ENCODE measurements at places on chromosomes 6 and 20.

GRCh38 chr6:129694036-129694435 lies 15.9 kb downstream of the ARHGAP18 start:
- no peak for DNase-seq

DNA sequence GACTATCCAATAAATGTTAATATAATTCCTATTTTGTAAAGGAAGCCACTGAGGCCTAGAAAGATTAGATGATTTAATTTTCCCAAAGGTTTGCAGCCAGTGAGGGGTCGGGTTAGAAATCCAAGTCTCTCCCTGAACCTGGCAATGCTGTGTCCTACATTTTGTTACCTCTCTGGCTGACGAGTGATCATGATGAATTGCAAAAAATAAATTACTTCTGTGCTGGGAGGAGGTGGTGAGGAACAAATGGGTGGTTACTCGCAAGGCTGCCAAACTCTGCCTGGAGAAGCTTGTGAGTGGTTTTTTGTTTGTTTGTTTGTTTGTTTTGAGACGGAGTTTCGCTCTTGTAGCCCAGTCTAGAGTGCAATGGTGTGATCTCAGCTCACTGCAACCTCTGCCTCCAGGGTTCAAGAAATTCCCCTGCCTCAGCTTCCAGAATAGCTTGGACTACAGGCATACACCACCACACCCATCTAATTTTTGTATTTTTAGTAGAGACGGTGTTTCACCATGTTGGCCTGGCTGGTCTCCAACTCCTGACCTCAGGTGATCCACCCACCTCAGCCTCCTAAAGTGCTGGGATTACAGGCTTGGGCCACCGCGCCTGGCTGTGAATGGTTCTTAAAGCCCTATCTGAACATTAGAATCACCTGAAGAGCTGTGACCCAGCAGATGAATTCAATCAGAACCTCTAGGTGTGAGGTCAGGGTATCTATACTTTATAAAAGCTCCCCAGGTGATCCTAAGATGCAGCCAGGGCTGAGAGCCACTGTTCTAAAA lies 20.2 kb upstream of the TBC1D7 start:
- DNase-seq = no peak

GRCh38 chr6:111861431-111861885 lies 11.8 kb downstream of the FYN start:
- DNase-seq = no peak

DNA sequence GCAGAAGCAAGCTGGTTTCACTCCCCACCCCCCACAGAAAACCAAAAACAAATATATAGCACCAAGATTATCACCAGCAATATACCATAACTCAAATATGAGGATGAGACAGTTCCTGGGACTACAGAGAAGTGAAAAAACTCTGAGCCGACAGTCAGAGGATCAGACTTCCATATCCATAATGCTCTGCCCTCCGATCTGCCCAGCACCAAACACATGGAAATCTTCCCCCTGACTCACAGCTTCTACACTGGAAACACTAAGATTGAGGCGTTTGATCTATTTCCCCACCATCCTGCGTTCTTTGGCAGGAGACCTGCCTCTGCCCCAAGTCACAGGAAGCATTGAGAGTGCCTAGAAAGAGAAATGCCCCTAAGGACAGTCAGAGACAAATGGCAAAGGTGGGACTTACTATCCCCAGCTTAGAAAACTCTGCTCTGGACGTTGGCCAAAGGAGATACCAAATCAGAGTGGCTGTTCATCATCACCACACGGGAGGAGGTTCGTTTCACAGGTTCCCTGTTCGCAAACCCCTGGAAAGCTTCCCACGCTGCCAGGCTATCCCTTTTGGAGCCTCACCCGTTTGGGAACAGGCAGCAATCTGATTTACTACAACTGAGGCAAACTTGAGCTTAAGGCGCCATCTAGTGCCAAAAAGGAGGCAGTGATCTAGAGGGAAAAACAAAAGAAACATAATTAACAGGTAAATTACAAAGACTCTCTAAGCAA lies 48.7 kb upstream of the SRSF6 start:
- DNase-seq = peak; percentile 61

- no peak for DNase-seq
These were observed 495.7 kb upstream of the JARID2 start for GRCh38 chr6:14750059-14750661.

DNA sequence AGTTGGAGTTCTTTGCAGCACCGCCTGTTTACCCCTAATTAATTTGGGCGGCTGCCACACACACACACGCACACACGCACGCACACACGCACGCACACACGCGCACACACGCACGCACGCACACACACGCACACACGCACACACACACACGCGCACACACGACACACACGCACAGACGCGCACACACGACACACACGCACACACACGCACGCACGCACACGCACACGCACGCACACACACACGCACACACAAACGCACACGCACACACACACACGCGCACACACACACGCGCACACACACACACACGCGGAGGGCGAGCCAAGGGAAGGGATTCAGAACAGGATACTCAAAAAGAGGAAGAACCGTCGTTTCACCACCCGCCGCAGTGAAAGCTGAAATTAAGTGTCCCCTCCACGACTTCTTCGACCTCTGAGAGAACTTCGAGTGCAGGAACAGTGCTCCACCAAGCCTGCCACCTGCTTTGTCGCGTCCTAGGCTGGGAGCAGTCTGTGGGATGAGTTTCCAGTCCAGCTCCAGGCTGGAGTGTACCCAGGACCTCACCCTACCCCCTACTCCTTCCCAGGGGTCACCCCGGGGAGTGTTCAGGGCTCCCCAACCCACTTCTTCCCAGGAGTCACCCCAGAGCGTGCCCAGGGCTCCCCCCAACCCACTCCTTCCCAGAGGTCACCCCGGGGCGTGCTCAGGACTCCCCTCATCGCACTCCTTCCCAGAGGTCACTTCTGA lies 1.1 kb downstream of the RNASET2 start:
- no peak for DNase-seq

DNA sequence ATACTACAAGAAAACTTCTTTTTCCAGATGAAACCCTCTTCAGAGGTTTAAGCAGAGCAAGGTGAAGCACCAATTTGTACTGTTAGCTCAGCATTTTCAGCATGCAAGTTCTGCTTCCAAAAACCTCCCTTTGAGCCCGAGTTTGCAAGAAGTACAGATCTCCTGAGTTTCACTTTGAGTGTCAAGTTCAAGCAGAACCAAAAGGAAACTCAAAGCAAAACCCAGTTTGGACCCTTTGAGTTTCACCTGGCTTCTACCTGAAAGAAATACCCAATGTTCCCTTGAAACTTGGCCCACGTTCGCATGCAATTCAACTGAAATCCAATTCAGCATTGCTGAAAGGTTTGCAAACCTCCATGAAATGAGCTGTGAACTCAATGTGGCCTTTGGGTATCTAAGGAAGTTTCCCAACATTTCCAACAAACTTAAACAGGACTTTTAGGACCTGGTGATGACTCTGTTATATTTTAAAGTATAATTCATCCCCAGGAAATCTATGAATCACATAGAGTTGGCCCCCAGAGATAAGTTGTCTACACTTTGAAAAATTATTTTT lies 62.9 kb upstream of the HBS1L start:
- DNase-seq = no peak

GRCh38 chr6:35356391-35356790 lies 14.0 kb downstream of the PPARD start:
- DNase-seq = no peak

- peak; percentile 44 for DNase-seq
These were observed 24.5 kb downstream of the DHX35 start for GRCh38 chr20:38986663-38987062.

DNA sequence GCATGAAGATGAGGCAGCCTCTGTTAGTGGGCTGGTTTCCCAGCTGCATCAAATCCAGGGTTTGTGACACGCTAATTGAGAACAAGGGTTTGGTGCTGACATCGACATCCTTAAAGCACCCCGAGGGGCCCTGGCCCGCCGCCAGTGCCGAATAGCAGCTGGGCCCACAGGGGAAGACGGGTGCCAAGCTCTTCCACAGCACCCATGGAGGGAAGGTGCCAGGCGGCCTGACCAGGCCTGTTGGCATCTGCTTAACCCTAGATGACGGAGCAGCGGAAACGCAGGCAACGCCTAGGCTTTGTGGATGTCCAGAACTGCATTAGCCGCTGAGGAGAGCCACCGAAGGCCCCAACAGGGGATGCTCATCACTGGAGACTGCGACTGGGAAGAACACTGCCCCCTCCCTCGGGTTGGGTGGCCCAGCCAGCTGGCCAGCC lies 16.0 kb downstream of the UQCC2 start:
- no peak for DNase-seq

- peak; percentile 77 for DNase-seq
These were observed 267.2 kb upstream of the ECI2 start for GRCh38 chr6:4402477-4402976.

DNA sequence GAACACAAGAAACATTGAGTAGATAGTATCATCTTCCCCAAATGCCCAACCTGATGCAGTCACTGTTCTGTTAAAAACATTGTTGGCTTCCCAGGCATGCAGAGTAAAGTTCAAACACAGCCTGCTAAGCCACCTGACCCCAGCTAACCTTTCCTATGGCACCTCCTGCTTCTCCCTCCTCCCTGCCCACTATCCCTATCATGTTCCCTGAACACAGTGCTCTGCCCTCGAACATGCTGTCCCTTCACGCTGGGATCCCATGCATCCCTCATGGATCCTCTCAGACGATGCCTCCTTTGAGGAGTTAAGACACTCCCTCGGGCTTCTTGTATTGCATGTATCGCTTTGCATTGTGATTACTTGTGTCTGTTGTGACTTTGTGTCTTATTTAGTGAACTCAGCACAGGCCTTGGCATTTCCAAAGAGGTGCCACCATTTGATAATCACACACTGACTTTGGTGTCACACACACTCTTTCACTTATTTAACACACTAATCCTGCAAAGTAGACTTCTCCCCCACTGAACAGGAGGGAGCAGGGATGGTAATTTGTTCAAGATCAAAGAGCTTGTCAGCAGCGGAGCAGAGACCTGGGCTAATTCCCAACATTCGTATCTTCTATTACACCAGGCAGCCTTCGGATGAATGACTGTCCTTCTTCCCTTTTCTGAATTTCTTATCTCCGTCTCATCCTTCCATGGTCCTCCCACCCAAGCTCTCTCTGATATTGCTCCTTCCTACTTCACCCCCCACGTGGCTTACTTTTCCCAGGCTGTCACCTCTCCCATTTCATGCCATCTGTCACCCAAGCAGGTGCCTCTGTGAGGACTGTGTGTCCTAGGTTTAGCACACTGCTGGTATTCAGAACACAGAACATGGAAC lies 28.3 kb upstream of the SMIM29 start:
- no peak for DNase-seq

DNA sequence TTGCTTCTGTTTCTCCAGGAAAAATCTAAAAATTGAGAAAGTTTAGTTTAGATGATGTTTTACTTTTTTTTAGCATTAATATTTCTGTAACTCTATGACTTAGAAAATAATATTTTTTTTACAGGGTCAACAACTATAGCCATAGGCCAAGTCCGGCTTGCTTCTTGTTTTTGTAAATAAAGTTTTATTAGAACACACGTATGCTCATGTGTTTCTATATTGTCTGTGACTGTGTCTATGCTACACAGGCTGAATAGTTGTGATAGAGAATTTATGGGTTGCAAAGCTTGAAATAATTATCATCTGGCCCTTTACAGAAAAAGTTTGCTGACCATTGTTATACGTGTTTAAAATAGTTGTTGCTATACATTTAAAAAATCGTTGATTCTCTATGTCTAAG lies 399.2 kb downstream of the EPM2A start:
- DNase-seq = no peak

DNA sequence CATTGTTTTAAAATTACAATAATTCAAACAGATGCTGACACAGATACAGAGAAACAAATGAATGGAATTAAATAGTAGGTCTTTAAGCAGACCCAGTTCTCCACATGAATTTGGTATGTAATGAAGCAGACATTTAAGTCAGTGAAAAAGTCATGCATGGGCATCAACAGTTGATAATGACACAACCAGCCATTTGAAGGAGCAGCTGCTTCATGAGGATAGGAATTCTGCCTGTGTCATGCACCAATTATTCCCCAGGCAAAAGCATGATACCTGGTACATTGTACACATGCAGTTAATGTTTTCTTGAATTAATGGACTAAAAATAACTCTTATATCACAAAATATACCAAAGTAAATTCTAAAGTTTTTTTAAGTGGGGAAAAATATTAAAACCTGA lies 11.2 kb upstream of the HEY2 start:
- DNase-seq = no peak

DNA sequence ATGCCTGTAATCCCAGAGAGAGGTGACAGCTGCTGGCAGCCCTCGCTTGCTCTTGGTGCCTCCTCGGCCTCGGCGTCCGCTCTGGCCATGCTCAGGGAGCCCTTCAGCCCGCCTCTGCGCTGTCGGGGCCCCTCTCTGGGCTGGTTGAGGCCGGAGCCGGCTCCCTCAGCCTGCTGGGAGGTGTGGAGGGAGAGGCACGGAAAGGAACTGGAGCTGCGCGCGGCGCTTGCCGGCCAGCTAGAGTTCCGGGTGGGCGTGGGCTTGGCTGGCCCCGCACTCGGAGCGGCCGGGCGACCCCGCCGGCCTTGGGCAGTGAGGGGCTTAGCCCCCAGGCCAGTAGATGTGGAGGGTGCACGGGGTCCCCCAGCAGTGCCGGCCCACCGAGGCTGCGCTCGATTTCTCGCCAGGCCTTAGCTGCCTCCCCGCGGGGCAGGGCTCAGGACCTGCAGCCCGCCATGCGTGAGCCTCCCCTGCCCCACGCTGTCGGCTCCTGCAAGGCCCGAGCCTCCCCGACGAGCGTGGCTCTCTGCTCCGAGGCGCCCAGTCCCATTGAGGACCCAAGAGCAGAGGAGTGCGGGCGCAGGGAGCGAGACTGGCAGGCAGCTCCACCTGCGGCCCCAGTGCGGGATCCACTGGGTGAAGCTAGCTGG lies 34.6 kb downstream of the C6orf52 start:
- DNase-seq = peak; percentile 43

DNA sequence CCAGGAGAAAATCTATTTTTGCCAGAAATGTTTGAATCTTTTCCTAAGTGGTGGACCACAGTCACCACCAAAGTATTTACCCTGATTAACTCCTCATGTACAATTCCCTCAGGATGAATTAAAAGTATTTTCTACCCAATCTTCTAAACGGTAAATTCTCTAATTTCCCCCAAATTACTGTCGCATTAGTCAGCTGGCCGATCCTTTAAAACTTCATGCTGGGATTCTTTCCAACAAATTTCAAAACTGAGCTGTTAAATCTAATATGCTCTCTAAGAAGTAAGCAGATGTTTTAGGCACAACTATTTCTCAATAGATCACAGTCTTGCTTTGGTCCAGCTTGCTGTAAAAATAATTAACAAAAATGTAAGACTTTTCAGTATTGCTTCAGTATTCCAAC lies 447.2 kb downstream of the FRK start:
- DNase-seq = peak; percentile 98

DNA sequence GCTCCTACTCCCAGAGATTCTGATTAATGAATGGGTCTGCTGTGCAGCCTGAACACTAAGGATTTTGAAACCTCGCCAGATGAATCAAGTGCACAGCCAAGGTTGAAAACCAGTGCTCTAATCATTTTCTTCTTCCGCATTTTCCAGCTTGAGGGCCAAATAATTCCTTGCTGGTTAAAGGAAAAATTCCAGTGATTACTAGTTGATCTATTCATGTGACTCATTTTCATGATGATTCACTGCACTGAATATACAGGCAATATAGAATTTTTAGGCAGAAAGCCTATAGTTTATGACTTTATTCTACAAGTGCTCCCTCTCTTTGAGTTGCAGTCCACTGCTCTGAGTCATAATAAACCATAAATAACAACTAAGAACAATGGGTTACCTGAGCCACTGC lies 80.6 kb upstream of the PROKR2 start:
- DNase-seq = no peak
